Mononuclear cell (primary cell): ENCODE measurements at places on chromosomes 6 and 20. TPM values are rescaled to one million over a fixed set of nuclear protein-coding genes. Genes with fewer than 3 reads are reported as not detected.

The PPP1R3G gene
- 0.31 TPM for total RNA-seq

The IL20RA gene
- total RNA-seq: 0.10 TPM

The HUS1B gene
- 4.5 TPM for total RNA-seq

The MCM9 gene
- 42.0 TPM for total RNA-seq

The GLP1R gene
- 0.10 TPM for total RNA-seq

The TTK gene
- 0.52 TPM for total RNA-seq

The TNFRSF21 gene
- 5.2 TPM for total RNA-seq

The DEFB124 gene
- total RNA-seq: not detected

The FOXS1 gene
- total RNA-seq: not detected

The FAM209B gene
- 0.52 TPM for total RNA-seq

The KIF25 gene
- total RNA-seq: not detected

The CLVS2 gene
- under 0.01 TPM for total RNA-seq

The OR2B6 gene
- not detected for total RNA-seq

The C20orf141 gene
- not detected for total RNA-seq

The COX4I2 gene
- total RNA-seq: not detected

The RAB23 gene
- total RNA-seq: 1.0 TPM

The SLC17A2 gene
- not detected for total RNA-seq

The ADAM33 gene
- under 0.01 TPM for total RNA-seq

The GABBR1 gene
- 18.6 TPM for total RNA-seq

The IL17F gene
- not detected for total RNA-seq

The ISM1 gene
- total RNA-seq: 1.2 TPM

The TRIM10 gene
- 0.21 TPM for total RNA-seq

The CRIP3 gene
- total RNA-seq: 0.84 TPM

The JPH2 gene
- not detected for total RNA-seq

The LY6G6F gene
- 7.7 TPM for total RNA-seq
